Subcutaneous preadipocyte (primary cell): ENCODE measurements at places on chromosomes 12 and 14. TPM values are rescaled to one million over a fixed set of nuclear protein-coding genes. Genes with fewer than 3 reads are reported as not detected.

MUCL1 gene
- not detected in 2 replicates for total RNA-seq

GPR68 gene
- 2.2 and 6.6 TPM in 2 replicates for total RNA-seq

PTHLH gene
- total RNA-seq = 0.73 and 1.6 TPM in 2 replicates

KCNA1 gene
- total RNA-seq = 1.8 and 2.2 TPM in 2 replicates

FGF6 gene
- total RNA-seq = not detected in 2 replicates

DAO gene
- not detected in 2 replicates for total RNA-seq

KRT83 gene
- not detected in 2 replicates for total RNA-seq

KRT79 gene
- not detected in 2 replicates for total RNA-seq

TGM1 gene
- 0.78 and 1.1 TPM in 2 replicates for total RNA-seq

ESPL1 gene
- total RNA-seq = 6.2 and 14.1 TPM in 2 replicates

RAB35 gene
- 24.6 and 32.5 TPM in 2 replicates for total RNA-seq

SLC6A12 gene
- total RNA-seq = not detected in 2 replicates

LRIG3 gene
- total RNA-seq = 50.7 and 62.9 TPM in 2 replicates

CMA1 gene
- not detected in 2 replicates for total RNA-seq

AICDA gene
- total RNA-seq = not detected in 2 replicates

PLEKHD1 gene
- under 0.01 TPM in 1 of 2 replicates, not detected in the other for total RNA-seq

CD4 gene
- under 0.01 and 0.73 TPM in 2 replicates for total RNA-seq

TAS2R10 gene
- total RNA-seq = 1.1 and 1.2 TPM in 2 replicates

RAD51AP1 gene
- total RNA-seq = 12.1 and 19.5 TPM in 2 replicates
